ENCODE measurements at places on chromosomes 1 and 21.

DNA sequence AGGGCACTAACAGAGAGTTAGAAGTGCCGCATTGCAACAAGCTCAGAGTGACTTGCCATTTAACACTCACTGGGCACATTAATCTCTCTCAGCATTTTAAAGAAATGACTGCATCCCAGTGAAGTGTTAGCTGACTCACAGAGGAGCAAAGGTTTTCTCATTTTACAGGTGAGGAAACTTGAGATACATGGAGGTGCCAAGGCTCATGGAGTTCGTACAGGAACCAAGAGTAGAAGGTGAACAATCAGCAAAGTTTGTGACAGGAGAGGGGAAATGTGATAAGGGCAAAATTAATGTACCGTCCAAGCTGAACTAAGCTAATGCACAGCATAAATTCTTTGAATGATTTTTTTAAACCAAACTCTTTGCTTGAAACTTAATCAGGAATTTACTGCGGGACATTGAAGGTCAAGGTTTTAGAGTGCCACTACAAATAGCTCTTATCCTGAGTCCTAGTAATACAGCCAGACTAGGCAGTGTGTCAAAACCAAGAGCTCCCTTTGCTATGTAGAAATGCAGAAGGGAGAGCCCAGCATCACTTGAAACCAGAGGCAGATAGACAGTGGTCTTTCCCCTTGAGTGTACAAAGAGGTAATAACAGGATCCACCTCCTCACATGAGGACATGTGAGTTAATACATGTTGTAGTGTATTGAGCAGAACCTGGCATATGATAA lies 22.4 kb upstream of the NTPCR start:
- DNase-seq: no peak

GRCh38 chr1:154260127-154260526 lies 12.3 kb upstream of the HAX1 start:
- DNase-seq: no peak

GRCh38 chr1:154598871-154599635 lies 8.9 kb downstream of the ADAR start:
- no peak for DNase-seq

DNA sequence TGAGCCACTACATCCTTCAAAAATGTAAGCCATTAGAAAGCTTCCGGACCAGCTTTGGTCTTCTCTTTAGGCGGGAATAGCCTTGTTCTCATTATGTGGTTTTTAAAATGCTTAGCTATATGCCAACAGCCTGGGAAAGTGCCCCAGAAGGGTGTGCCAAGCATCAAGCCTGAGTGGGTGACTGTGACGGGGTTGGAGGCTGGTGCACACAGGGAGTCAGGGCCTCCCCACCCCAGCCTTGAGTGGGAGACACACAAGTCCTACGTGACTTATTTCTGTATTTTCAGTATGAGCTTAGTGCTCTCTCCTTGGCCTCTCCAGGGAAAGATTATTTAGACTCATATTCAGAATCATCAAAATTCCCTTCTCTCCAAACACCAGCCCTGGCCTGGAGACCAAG lies 9.8 kb downstream of the UBASH3A start:
- DNase-seq: no peak

GRCh38 chr1:20416706-20417105 lies 69.3 kb downstream of the CAMK2N1 start:
- no peak for DNase-seq

DNA sequence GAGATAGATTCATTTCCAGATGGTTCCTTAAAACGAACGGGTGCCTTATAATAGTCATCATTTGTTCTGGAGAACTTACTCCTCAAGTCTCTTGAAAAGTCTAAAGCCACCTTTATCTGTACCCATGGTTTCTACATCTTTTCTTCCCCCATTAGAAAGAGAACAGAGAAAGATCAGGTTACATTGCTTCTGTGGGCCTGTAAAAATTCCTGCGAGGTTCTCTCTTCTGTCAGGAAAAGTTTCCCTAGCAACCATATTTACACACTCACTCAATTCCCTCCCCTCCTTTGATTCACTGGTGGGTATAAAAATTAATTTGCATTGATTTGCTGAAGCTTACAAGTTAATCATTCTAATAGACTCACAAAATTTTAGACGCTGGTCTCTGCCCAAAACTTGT lies 6.7 kb downstream of the PHC2 start:
- no peak for DNase-seq

DNA sequence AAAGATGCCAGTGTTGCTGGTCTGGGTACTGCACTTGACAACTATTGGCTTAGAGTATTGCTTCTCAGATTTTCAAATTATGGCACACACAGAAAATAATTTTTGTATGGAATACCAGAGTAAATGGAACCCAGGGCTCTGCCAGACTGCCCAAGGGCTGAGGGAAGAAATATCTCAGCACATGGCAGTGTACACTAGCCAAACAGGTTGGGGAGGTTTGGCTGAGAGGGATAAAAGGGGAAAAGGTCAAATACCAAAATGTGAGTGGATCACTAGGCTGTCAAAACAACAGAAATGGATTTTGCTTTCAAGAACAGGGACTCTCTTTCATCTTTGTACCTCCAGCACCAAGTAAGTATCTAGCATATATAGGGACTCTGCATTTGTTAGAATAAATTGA lies 3.0 kb upstream of the RGS8 start:
- no peak for DNase-seq

GRCh38 chr1:219428651-219429050 lies 184.3 kb downstream of the ZC3H11B start:
- DNase-seq: no peak

GRCh38 chr1:219085082-219085481 lies 88.6 kb upstream of the LYPLAL1 start:
- no peak for DNase-seq

GRCh38 chr1:180229483-180230415 lies at the start of gene LHX4:
TSS of gene LHX4 (plus strand) at chr1:180230264. CDS start at chr1:180230530, 266 bp downstream.
- DNase-seq: no peak

GRCh38 chr1:116553386-116554115 lies 17.3 kb downstream of the CD58 start:
- DNase-seq: no peak

GRCh38 chr1:212124690-212125582 lies 89.4 kb downstream of the DTL start:
- DNase-seq: no peak

- no peak for DNase-seq
These were observed 30.4 kb downstream of the S100A10 start for GRCh38 chr1:151963288-151963687.

DNA sequence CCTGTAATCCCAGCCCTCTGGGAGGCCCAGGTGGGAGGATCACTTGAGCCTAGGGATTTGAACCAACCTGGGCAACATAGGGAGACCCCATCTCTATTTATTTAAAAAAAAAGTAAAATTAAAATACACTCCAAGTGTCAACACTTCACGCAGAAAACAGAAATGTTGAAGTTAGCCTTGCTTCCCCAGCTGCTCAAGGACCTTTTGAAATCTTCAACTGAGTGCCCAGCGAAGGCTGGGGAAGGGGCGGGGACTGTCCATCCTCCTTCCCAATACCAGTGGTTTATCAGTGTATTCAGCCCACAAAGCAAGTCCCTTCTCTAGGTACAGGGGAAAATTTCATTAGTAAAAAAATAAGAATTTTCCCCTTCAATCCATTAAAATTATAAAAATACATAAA lies 2.2 kb upstream of the DNAJC28 start:
- no peak for DNase-seq

DNA sequence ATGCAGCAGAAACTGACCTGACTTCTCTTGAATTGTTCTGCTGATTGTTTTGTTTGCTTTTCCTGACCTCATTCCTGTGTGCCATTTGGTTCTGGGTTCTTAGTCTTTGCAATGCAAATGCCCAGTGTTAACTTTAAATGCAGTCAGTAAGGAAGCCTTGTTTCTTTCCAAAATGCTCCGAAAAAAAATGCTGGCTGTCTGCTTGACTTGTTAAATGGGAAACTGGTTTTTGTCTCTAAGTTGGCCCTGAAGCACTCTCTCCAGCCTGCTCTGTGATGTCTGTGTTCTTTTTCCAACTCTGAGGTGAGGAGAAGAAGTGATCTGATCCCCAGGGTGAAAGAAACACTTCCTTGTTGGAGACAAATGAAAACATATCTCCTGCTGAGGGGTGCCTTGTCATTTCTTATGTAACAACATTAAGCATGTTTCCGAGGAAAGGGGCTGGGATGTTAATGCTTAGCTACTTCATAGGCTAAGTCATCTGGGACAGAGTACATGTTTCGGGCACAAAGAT lies 256.3 kb upstream of the ADGRL4 start:
- no peak for DNase-seq

- no peak for DNase-seq
These were observed 729 bp downstream of the APP start for GRCh38 chr21:26169611-26170470.

DNA sequence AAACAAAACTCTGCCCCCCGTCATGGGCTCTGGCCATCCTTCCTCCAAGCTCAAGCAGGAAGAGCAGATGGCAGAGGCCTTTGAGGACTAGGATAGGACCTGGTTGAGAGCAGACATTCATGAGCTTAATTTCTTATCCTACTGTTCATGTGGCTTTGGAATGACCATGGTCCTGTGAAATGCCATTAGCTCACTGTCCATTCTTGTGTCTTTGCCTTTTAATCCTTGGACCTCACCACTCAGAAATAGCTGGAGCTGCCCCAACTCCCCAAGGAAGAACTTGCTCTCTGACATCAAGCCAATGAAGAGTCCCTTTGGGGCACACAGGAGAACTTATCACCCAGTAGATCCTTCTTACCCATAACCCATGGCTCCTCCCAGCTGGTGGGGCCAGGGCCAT lies 11.6 kb upstream of the FAM20B start:
- DNase-seq: no peak

GRCh38 chr1:109995536-109995935 lies 11.0 kb downstream of the AHCYL1 start:
- no peak for DNase-seq

DNA sequence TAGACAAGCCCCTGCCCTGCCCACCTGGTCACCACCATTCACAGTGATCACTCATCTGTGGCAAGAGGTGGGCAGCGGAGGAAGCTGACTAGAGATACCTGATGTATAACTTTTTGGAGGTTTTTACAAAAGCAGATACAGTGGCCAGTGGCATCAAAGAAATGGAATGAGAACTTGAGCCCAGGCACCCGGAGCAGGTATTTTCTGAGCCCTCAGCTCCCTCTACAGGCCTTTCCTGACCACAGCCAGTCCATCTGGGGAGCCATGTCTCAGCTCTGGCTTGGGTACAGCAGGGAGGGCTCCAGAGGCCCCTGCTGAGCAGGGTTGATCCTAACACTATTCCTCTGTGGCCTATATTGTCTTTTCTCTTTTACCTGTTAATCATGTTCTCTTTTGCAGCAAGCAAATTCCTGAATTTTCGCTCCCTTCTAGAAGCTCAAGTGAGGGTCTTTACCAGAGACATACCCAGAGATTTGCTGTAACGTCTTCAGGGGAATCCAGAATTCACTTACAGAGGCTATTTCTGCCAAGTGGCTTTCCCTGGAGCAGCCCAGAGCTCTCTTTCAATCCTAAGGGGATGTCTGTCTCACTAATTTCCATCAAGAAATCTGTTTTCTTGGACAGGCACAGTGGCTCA lies 27.3 kb downstream of the GPR157 start:
- no peak for DNase-seq

DNA sequence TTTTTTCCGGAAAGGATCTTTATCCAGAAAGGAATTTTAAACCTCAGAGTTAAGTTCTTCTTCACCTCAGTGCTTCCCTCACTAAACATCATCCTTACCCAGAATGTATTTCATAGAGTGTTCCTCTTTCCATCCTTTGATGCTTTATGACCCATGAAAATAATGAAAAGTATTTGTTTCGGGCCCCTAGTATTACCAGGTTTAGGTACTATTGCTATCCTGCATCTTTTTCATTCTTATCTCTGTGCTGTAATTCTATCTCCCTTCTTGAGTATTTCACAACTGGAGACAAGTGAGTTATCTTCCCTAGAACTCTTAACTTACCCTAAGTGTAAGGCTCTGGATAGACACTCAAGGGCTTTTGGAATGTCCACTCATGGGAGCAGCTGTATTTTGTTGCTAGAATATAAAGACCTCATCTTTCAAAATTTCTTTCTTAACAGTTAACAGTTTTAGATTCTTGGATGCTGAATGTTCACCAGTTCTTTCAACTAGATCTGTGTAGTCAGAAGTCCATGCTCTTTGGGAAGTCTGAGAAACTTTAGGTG lies 26.2 kb downstream of the UCK2 start:
- no peak for DNase-seq

GRCh38 chr1:119294199-119294598 lies 74.4 kb upstream of the HAO2 start:
- no peak for DNase-seq

DNA sequence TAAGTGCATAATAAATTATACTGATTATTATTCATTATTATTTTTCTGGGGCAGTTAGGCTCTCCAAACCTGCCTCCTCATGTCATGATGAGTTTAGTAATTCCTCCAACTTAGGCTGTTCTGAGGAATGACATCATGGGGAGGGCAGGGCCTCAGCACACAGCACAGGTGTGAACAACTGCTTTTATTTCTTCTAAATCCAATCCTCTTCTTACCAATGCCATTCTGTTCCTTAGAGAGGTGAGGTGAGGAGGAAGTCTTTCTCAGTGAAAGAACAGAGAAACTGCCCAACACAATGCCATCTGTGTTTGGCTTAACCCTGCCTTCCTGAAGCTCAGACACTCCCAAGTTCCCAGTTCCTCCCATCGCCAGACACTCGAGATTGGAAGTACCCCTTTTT lies 45.4 kb upstream of the WASF2 start:
- no peak for DNase-seq

- no peak for DNase-seq
These were observed 25.1 kb upstream of the MROH9 start for GRCh38 chr1:170910273-170910672.

DNA sequence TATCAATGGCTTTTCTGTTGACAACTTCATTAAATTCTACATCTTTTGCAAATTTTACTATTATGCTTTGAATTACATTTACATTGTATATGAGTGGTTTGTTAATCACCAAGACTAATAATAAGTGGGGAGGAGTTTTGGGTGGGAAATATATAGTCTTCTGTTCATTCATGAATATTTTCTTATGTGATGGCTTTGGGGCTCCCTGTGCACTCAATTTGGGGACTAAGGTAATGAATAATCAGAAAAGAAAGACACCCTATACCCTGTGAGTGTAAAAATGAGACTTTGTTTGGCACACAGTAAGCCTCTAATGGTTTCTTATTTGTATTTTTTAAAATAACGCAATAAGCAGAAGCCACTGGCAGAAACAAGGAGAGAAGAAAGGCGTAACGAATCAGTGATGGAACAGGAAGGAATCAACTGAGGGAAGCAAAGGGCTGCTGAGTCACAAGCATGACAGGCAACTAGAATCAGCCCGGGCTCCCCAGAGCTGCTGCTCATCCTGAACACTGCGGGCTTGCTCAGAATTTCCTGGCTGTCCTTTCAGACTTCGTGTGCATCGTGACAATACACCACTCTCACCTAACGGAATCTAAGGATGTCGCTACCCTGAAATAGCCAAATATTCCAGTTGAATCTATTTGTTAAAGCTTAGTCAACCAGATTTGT lies 20.8 kb upstream of the RGS2 start:
- no peak for DNase-seq

DNA sequence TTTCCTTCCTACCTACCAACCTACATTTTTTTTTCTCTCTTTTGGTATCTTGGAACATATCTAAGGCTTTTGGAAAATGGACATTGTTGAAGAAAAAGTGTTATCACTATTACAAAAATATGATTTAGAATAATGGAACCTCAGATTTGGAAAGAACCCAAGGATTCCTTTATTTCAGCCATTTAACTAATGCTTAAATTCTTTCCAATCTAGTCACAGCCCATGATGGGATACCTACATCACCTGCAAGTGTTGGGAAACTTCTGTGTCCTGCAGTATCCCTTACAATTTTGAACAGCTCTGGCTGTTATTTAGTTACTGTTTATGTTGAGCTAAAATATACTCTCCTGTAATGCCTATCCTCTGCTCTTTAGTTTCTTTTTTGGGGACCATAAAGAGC lies 22.3 kb upstream of the APOBEC4 start:
- no peak for DNase-seq

GRCh38 chr1:102757363-102757762 lies 351.0 kb downstream of the COL11A1 start:
- no peak for DNase-seq

All from activated naive CD4-positive, alpha-beta T cell (primary cell).